Activated CD4-positive, CD25-positive, alpha-beta regulatory T cell treated with anti-CD3 and anti-CD28 coated beads, Interleukin-2, amount 50 U/mL, for 72 hours (primary cell): ENCODE measurements at places on chromosomes 6 and 20.

DNA sequence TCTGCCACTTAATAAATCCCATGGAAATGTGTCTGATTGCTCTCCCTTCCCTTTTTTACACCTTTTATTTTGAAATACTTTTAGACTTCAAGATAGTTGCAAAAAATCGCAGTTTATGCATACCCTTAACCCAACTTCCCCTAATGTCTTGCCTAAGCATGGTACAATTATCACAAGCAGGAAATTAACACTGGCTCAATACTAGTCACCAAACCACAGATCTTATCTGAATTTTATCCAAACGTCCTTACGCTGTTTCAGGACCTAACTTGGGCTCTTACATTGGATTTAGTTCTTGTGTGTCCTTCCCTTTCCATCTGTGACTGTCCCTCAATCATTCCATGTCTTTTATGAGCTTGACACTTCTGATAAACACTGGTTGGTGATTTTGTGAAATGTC lies 146.3 kb downstream of the ZNF217 start:
- DNase-seq, result no peak

GRCh38 chr20:62762801-62763368 lies 33.4 kb upstream of the MRGBP start:
- no peak for DNase-seq

DNA sequence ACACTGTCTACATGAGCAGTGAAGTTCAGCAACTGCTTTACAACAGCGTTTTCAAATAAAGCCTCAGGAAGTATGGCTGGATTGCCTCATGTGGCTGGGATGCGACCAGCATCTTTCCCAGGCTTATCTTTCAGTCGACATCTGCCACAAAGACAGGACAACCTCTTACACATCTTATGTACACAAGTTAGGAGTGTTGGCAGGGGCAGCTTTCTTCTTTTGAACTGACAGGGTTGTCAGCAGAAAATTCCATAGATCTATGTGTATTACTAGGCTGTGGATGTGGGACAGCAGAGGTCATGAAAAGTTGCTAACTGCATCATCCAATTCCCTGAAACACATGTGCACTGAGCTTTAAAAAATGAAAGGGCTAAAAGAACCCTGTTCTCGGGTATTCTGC lies 48.1 kb downstream of the PLAGL1 start:
- DNase-seq, result no peak

GRCh38 chr20:5168651-5169396 lies 42.0 kb downstream of the CDS2 start:
- DNase-seq, result no peak

DNA sequence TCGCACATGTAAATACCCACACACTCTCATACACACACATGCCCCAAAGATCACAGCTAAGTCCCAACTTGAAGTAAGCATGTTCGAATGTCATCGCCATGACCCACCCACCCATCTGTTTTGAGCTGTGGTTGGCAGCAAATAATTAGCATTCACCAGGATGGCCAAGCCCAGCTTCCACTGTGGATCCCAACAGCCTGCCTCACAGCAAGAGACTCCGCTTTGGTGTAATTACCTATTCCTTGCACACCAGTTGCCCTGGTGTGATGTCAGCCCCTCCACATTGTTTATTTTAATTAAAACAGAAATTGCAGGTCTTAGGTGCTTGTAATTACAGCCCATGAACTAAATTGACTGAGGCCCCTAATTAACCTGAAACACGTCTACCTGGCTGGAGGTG lies 81.1 kb downstream of the MAFB start:
- no peak for DNase-seq

GRCh38 chr20:51747182-51747911 lies 20.8 kb downstream of the ATP9A start:
- DNase-seq, result no peak

DNA sequence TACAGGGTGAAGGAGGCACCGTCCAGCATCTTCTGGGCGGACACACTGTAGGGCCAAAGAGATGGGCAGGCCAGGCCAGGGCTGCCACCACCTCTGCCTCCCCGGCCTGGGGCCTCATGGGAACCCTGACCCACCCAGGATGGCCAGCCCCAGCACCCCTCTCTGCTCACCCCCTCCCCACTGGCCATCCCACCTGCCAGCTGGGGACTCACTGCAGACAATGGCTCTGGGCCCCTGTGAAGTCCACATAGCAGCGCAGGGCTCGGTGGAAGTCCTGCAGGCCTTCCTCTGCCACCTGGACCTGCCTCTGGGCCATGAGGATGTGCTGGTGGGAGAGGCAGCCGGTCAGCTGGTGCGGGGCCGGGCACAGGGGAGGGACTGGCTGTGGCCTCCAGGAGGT lies 3.6 kb upstream of the C20orf144 start:
- DNase-seq, result peak; percentile 28

DNA sequence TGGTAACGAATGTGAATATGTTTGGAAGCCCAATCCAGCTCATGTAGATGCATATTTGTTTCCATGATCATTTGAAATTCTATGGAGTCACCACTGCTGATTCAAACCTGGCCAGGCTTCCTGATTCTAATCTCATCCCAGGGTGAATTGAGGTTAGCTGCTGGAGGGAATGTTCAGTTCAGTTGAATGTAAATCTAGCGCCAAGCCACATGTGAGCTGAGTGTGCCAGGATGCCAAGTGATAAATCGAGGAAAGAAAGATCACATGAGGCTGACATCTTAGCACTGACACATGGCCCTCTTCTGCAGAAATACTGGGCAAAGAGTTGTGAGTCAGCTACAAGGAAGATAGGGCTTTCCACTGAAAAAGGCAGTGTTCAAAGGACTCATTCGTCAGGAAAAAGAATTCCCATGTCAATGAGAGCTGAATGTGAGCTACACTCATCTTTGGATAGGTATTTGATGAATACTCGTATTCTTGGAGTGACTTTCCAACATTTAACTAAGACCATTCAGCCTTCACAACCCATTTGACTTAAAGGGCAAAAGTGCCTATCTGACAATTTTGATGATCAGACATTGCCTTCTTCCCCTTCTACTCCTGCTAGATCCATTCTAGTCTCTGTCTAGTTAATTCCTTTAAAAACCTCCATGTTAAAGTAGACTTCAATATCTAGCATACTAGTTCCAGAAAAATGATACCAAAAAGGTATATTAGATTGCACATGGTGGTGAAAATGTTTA lies 172.1 kb downstream of the MTFR2 start:
- DNase-seq, result no peak

GRCh38 chr20:38150335-38151170 lies 14.5 kb downstream of the TGM2 start:
- no peak for DNase-seq

GRCh38 chr6:47663462-47664216 lies 34.7 kb upstream of the ADGRF4 start:
- DNase-seq, result no peak

DNA sequence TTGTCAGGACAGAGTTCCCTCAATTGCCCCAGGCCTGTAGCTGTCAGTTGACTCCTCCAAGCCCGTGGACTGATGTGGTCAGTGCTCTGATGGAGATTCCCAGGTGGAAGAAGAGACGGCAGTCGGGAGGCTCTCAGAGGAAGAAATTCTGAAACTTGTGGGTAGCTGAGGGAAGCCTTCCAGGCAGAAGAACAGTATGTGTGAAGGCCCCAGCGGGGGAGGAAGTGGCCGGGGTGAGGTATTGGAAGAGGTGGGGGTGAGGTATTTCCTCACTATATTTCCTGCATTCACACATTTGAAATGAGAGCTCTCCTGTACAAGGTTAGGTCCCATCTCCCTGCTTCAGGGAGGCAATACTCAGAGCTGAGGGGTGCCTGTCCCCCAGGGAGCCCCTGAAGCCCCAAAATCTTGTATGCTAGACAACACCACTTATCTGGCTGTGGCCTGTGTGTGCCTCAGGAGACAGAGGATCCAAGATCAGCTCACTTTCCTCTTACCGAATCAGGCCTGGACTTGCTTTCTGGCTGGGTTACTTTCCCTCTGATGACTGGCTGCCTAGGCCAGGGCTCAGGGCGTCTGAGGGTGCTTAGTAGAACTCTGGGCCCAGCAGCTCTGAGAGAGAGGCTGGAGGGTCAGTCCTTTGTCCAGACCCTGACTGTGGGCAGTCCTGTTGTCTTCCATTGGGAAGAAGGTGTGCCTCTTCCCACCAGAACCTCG lies 49.3 kb upstream of the MYL9 start:
- peak; percentile 37 for DNase-seq

DNA sequence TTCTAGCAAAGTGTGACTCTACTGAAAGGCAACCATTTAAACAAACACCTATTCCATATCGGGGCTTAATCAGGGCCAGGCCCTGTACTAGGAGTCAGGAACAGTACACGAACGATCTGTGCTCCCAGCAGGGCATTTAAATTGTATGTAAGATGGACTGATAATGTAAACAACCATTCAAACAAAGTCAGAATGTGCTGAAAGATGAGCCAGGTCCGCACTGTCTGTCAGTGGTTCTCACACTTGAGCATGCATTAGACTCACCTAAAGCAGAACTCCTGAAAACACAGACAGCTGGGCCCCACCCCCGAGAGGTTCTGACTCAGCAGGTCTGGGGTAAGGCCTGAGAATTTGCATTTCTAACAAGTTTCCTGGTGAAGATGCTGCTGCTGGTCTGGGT lies 81.6 kb downstream of the PXDC1 start:
- no peak for DNase-seq

GRCh38 chr20:10857352-10858070 lies 183.7 kb upstream of the JAG1 start:
- no peak for DNase-seq

DNA sequence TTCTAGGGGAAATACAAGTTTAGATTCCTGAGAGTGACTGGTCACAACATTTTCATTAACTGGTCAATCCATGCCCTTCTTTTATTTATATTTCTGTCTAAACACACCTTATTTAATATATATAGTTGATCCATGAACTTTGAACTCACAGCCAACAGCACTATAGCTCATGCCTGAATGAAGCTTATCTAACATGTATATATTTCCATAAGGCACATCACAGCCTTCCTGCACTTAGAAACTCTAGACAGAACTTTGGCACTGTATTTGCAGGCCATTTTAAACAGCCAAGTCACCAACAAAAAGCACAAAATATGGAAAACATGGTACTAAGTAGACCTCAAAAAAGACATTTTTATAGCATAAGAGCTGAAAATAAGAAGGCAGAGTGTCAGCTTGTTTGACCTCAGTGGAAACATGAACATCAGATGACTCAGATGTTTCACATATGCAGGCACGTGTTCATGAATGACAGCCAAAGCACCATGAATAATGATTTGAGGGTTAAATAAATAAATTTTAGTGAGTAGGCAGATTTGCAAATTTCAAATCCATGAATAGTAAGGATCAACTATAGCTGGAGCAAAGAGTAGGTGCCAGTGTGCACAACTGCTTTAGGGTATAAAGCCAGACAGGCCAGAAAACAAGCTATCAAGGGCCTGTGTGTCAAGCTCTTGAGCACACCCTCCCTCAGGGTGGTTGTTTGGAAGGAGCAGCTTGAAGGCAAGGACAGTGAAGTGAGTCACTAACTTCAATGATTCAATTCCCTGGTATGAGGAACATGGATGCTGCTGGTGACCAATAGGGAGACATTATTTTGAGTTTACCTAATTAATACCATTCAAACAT lies 88.9 kb upstream of the NT5E start:
- DNase-seq, result no peak

- no peak for DNase-seq
These were observed 2.3 kb upstream of the HLA-DMA start for GRCh38 chr6:32954986-32955802.
